ENCODE measurements at places on chromosomes 6 and 20.

GRCh38 chr6:17493286-17493685 is 99.9 kb downstream of the CAP2 start:
- DNase-seq, result no peak

- no peak for DNase-seq
These were observed 98.3 kb downstream of the HAO1 start for GRCh38 chr20:7841971-7842310.

DNA sequence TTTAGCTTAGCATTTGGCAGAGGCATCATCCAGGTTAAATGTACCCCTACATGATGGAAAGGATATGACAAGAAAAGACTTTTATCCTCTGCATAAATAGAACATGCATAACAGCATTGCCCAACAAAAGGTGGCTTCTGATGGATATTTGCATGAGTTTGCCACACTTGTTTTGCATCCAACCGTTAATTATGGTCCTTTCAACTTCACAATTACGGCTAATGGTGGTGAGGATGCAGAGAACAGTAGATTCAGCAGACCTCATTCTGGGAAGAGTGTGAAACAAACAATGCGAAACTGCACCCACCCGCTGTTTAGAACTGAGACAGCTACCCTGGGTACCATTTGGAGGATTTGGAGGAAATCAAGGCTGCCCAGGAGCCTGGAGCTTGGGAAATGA is 690.9 kb upstream of the CHD6 start:
- no peak for DNase-seq

DNA sequence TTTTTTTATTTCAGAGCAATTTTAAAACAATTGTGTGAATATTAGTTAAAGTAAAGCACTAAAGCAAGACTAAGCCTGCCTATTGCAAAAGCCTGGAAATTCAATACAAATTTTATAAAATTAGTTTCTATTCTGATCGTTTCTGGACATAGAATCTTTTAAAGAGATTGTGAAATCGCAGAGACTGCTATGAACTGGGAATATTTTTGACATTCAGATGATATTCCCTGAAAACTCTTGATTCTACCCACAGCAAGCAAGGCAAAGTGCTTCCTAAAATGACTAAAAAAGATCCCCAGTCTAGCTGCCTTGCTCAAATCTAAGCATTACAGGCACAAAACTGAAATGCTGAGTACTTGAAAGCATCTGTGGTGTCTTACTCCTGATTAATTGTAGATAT is 187.6 kb upstream of the CEP162 start:
- DNase-seq, result no peak

GRCh38 chr6:37160922-37161778 is 8.8 kb upstream of the PIM1 start:
- DNase-seq, result no peak

- DNase-seq, result no peak
These were observed 42.2 kb downstream of the CDYL start for GRCh38 chr6:4818272-4818938.

- DNase-seq, result no peak
These were observed 13.0 kb downstream of the SLC35F1 start for GRCh38 chr6:117919775-117920729.

DNA sequence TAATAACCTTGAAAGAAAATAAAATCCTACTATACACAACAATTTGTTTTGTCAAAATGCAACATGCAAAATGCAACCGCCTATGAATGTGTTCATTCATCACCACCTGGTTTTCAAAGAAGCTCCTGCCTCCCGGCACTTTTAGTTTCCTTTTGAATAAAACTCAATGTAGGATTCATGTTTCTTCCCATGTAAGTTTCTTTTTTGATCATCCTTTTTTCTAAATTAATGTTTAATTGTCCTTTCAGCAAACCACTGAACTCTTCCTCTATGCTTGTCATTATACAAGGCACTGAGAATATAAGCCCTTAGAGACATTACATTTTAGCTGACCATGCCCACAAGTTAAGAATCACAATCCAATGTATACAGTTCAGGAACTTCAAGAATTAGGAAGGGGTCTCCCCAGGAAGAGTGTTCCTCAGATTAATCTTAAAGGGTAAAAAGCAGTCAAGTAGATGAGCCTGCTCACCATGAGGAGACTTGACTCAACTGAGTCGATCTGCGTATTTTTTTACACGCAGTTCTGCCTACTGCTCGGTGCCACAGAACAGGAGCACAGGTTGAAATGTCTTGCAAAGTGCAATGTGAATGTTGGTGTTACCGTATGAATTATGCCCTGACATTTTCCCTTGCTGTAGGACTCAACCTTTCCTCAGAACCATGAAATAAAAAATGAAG is 7.2 kb upstream of the THEMIS start:
- no peak for DNase-seq

DNA sequence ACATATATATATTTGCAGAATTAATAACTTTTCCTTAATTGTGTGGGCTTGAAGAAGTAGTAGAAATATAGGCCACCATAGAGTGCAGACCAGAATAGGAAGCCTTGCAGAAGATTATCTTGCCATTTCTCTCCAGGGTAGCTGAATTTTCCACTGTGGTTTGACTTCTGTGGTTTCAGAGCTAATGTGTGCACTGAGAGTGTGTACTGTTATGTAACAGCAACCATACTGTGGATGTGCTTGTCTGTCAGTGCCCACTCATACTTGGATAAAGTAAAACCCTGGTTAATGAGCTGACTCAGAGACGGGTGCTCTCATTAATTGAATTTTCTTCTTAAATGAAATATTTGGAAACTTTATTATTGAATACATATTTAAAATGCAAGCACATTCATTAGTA is 57.2 kb downstream of the CEP43 start:
- no peak for DNase-seq

GRCh38 chr6:85496009-85496579 is 46.2 kb downstream of the NT5E start:
- DNase-seq, result no peak

GRCh38 chr6:55399351-55399750 is 72.1 kb downstream of the GFRAL start:
- no peak for DNase-seq

- no peak for DNase-seq
These were observed 11.7 kb upstream of the SLC22A2 start for GRCh38 chr6:160270347-160270746.

GRCh38 chr20:1964061-1964460 is 29.8 kb downstream of the PDYN start:
- DNase-seq, result no peak

DNA sequence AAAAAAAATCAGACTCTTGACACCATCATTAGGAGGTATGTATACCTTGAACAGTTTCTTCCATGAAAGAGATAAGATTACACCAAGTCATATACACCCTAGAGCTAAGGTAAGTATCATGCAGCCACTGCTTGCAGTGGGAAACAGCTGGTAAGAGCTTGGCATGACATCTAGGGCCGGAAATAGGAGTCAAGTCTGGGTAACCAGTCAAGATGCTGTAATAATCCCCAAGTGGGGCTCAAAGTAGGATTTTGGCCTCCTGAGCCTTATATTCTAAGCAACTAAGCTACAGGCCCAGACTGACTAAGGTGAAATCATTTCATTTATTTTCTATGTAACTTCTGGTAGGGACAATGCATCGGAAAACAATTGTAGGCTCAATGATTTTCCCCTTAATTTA is 23.9 kb downstream of the TRERF1 start:
- DNase-seq, result no peak

DNA sequence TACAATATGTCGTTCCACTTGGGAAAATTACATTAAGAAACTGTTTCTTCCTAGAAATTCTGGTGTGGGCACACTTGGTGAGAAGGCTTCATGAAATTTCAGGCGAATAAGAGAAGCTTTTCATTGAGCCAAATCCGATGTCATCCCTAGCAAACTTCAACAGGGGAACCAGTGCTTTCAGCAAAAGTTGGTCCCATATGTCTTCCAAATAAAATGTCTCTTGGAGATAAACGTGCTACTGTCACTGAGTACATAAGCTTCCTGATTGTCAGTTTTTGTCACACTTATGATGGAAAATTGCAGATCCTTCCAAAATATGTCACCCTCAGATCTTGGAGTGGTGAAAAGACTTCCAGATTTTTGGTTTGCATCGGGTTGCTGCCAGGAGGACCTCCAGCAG is 31.1 kb upstream of the SLC35A1 start:
- no peak for DNase-seq

- DNase-seq, result no peak
These were observed 219.8 kb downstream of the TMEM200A start for GRCh38 chr6:130585587-130585986.

GRCh38 chr6:113375950-113376846 is 480.9 kb upstream of the MARCKS start:
- no peak for DNase-seq

- DNase-seq, result no peak
These were observed 120.7 kb downstream of the EDN3 start for GRCh38 chr20:59421089-59421488.

GRCh38 chr6:144793744-144794143 is 508.6 kb downstream of the UTRN start:
- DNase-seq, result no peak
